ENCODE measurements at places on chromosomes 1 and 21.

GRCh38 chr1:58155418-58156123, 391.0 kb downstream of the OMA1 start:
- no peak overlapping the region for H3K27ac ChIP-seq
- no peak for DNase-seq
- H3K36me3 ChIP-seq: no peaks in the 10 kb centered on the region
- no peaks in the 10 kb centered on the region for H3K4me1 ChIP-seq
- no peak overlapping the region for H3K4me3 ChIP-seq

- no peak for DNase-seq
- peaks cover 27% of the 10 kb centered on the region for H3K27me3 ChIP-seq
- no peak overlapping the region for H3K27ac ChIP-seq
- H3K36me3 ChIP-seq: no peaks in the 10 kb centered on the region
Measured at GRCh38 chr1:228015276-228016180, 8.7 kb downstream of the WNT3A start.

- no peak overlapping the region for H3K27ac ChIP-seq
- H3K4me1 ChIP-seq: peaks cover 82% of the 10 kb centered on the region
- H3K4me3 ChIP-seq: peak overlapping the region; percentile 81
- no peaks in the 10 kb centered on the region for H3K27me3 ChIP-seq
Measured at GRCh38 chr1:1435911-1436629, 580 bp downstream of the VWA1 start.

- no peaks in the 10 kb centered on the region for H3K27me3 ChIP-seq
- H3K36me3 ChIP-seq: no peaks in the 10 kb centered on the region
- no peaks in the 10 kb centered on the region for H3K4me1 ChIP-seq
- DNase-seq: no peak
- no peak overlapping the region for H3K27ac ChIP-seq
Measured at GRCh38 chr1:2817784-2818564, 16.5 kb upstream of the TTC34 start.

GRCh38 chr1:117967881-117968280, 38.3 kb downstream of the WDR3 start:
- H3K27me3 ChIP-seq: no peaks in the 10 kb centered on the region
- H3K27ac ChIP-seq: no peak overlapping the region
- H3K4me3 ChIP-seq: no peak overlapping the region
- H3K36me3 ChIP-seq: peaks cover 2% of the 10 kb centered on the region
- DNase-seq: no peak

DNA sequence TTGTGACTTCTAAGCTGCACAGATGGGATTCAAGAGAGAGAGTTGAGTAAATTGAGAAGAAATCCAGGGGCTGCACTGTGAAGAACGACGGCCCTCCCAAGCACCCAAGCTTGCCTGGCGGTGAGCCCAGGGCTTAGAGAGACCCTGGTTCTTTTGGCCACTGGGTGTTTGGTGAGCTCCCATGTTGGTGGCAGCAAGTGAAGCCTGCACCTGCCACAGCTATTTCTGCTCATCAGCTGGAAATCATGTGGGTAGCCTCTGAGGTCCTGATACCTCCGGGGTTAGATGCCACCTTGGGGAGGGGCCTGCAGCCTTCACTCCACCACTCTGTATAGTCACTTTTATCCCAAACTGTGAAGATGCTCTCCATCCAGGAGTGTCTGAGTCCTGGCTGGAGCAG, 6.2 kb upstream of the BTG2 start:
- no peak overlapping the region for H3K27ac ChIP-seq
- H3K36me3 ChIP-seq: no peaks in the 10 kb centered on the region
- H3K4me1 ChIP-seq: peaks cover 16% of the 10 kb centered on the region
- H3K4me3 ChIP-seq: no peak overlapping the region
- H3K27me3 ChIP-seq: no peaks in the 10 kb centered on the region

- peak within 1 kb of the TSS; percentile 35 for H3K4me3 ChIP-seq
- H3K4me1 ChIP-seq: peaks cover 14% of the 10 kb centered on the region
- peaks cover 70% of the 10 kb centered on the region for H3K27me3 ChIP-seq
- H3K27ac ChIP-seq: no peak within 1 kb of the TSS
- peak; percentile 78 for DNase-seq
Measured at GRCh38 chr1:44405031-44405797, at the start of gene RNF220. Gene RNF220, plus strand, starts transcription at chr1:44405255.

- DNase-seq: peak; percentile 37
- H3K4me3 ChIP-seq: no peak overlapping the region
- H3K27ac ChIP-seq: no peak overlapping the region
- H3K4me1 ChIP-seq: no peaks in the 10 kb centered on the region
- H3K27me3 ChIP-seq: no peaks in the 10 kb centered on the region
Measured at GRCh38 chr1:167059045-167059808, 30.9 kb downstream of the GPA33 start.

Data from large intestine (tissue), 12 donors.